ENCODE measurements at places on chromosomes 1 and 21.

DNA sequence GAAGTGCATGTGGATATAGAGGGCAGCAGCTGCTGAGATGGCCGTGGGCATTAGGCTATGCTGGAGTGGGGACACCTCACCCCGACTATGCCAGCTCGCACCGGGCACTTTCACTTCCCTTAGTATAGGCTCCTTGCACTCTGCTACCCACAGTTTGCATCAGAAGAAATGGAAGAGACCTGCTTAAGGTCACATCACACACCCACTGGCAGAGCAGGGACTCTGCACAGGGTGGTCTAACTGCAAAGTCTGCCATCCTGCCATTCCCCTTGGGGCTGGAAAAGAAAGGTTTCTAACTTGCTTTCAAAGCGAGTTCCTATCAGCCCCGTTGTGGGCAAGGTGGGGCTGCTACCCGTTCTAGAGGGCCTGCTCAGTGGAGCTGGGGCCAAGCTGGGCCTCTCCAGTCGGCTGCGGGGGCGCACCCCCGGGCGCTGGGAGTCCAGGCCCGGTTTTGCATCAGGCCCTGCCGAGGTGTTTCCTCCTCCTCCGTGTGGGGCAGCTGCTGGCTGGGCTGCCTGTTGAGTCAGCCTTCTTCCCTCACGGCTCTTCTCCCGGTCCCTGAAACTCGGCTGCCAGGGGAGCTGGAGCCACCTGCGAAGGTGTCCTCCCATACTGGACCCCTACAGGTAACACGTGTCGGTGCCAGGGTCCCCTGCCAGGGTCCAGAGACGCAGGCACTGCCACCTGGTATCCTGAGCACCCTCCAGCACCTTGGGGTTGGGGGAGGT is at the start of gene SYTL1:
TSS of gene SYTL1 (plus strand) at position 498 of the 728 bp plus-strand sequence. CDS start 3,313 bp downstream, outside the sequence.
- H3K4me1 ChIP-seq: peaks cover 24% of the 10 kb centered on the region
- peak within 1 kb of the TSS; percentile 33 for H3K4me3 ChIP-seq
- no peaks in the 10 kb centered on the region for H3K27me3 ChIP-seq
- peak; percentile 80 for DNase-seq
- H3K27ac ChIP-seq: peak within 1 kb of the TSS; percentile 48
- H3K36me3 ChIP-seq: peaks cover 2% of the 10 kb centered on the region

GRCh38 chr1:46412893-46413595 is 18.9 kb downstream of the FAAH start:
- DNase-seq: no peak
- H3K36me3 ChIP-seq: no peaks in the 10 kb centered on the region
- H3K27ac ChIP-seq: no peak overlapping the region
- no peaks in the 10 kb centered on the region for H3K27me3 ChIP-seq
- peaks cover 39% of the 10 kb centered on the region for H3K4me1 ChIP-seq

GRCh38 chr1:5865774-5866173 is 126.5 kb downstream of the NPHP4 start:
- H3K27me3 ChIP-seq: no peaks in the 10 kb centered on the region
- DNase-seq: no peak
- no peak overlapping the region for H3K27ac ChIP-seq
- no peaks in the 10 kb centered on the region for H3K4me1 ChIP-seq
- peaks cover 19% of the 10 kb centered on the region for H3K36me3 ChIP-seq

DNA sequence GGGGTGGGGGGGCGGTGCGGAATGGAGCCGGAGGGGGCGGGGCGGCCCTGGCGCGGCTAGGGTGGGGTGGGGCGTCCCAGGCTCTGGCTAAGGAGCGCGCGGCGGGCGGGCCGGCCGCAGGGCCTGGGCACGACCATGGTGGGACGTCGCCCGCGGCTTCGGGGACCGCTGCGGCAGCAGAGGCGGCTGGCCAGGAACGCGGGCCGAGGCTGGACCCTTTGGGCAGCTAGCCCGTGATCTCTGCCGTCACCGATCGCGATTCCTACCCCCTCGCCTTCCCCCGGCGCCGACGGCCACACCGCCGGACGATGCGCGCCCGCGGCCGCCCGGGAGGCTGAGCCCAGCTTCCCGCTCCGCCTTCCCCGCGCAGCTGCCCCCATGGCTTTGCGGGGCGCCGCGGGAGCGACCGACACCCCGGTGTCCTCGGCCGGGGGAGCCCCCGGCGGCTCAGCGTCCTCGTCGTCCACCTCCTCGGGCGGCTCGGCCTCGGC is at the start of gene MAP3K21:
TSS of gene MAP3K21 (plus strand) at position 74 of the 491 bp plus-strand sequence. CDS start at position 379, 305 bp downstream.
- peak; percentile 97 for DNase-seq
- peaks cover 18% of the 10 kb centered on the region for H3K4me1 ChIP-seq
- H3K36me3 ChIP-seq: no peaks in the 10 kb centered on the region
- H3K27ac ChIP-seq: no peak within 1 kb of the TSS

DNA sequence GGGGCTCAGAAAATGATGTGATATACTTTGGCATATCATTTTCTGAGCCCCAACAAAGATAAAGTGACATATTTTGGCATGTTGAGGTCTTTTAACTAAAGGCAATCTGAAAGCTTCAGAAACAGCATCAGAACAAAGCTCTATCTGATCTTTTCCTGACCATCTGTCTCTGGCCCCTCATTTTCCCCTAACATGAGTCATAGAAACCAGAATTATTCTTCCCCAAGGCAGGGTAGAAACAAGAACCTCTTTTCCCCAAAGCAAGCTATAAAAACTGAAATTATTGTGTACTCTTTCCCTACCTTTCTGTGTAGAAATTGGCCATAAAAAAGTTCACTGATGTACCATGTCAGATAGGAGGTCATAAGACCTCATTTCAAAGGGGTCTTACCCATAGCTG is 48.7 kb upstream of the PLA2G4A start:
- no peak overlapping the region for H3K4me3 ChIP-seq
- H3K27ac ChIP-seq: no peak overlapping the region
- H3K4me1 ChIP-seq: no peaks in the 10 kb centered on the region
- H3K36me3 ChIP-seq: no peaks in the 10 kb centered on the region

DNA sequence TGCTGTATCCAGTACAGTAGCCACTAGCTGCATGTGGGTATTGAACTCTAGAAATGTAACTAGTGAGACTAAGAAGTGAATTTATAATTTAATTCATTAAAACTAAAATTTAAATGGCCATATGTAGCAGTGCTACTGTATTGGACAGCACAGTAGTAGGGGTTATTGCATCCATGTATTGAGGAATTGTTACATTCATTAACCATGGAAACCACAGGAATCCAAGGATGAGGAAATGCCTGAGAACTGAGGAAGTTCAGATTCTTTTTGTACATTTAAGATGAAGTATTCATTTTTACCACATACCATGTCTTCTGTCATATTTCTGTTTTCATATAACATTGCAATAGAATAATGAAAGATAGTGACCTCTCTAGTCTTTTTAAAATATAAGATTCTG is 2.6 kb downstream of the MTF2 start:
- H3K4me1 ChIP-seq: no peaks in the 10 kb centered on the region
- no peak overlapping the region for H3K27ac ChIP-seq
- H3K27me3 ChIP-seq: no peaks in the 10 kb centered on the region
- no peak for DNase-seq

GRCh38 chr1:114026797-114027196 is 47.5 kb downstream of the OLFML3 start:
- peaks cover 13% of the 10 kb centered on the region for H3K27me3 ChIP-seq
- H3K27ac ChIP-seq: no peak overlapping the region
- H3K4me3 ChIP-seq: no peak overlapping the region
- H3K4me1 ChIP-seq: no peaks in the 10 kb centered on the region
- no peak for DNase-seq
- H3K36me3 ChIP-seq: no peaks in the 10 kb centered on the region

DNA sequence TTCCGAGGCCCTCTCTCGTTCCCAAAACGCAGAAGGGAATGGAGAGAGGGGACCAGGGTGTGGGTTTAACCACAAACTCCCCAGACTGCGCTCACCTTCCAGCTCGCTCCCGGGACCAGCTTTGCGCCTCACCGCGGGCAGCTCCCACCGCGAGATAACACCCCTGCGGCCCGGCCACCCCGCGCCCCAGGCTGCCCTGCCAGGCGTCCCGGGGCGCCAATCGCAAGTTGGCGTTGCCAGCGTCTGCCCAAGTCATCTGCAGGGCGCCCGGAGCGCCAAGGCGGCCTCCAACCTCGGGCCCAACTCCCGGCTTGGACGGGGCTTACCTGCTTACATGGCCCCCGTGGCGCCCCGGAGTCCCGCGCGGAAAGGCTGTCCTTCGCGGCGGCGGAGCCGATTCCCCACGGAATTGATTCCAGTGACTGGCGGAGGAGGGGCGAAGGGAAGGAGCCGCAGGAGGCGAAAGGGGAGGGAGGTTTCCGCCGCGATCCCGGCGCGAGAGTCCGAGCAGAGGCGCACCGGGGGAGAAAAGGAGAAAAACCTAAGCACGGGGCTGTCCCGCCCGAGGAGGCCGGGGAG is 456 bp downstream of the PTPN14 start:
- H3K27me3 ChIP-seq: peaks cover 31% of the 10 kb centered on the region
- no peak overlapping the region for H3K4me3 ChIP-seq
- H3K27ac ChIP-seq: no peak overlapping the region
- no peak for DNase-seq
- no peaks in the 10 kb centered on the region for H3K36me3 ChIP-seq
- H3K4me1 ChIP-seq: no peaks in the 10 kb centered on the region

GRCh38 chr1:87791931-87792740 is 463.5 kb downstream of the LMO4 start:
- no peak for DNase-seq
- no peaks in the 10 kb centered on the region for H3K36me3 ChIP-seq
- H3K4me3 ChIP-seq: no peak overlapping the region
- H3K27ac ChIP-seq: no peak overlapping the region

- H3K4me1 ChIP-seq: no peaks in the 10 kb centered on the region
- H3K27ac ChIP-seq: no peak overlapping the region
- no peak overlapping the region for H3K4me3 ChIP-seq
Observed at GRCh38 chr1:227707846-227708245, 27.3 kb downstream of the JMJD4 start.

- H3K27me3 ChIP-seq: peaks cover 26% of the 10 kb centered on the region
- no peaks in the 10 kb centered on the region for H3K4me1 ChIP-seq
- H3K36me3 ChIP-seq: no peaks in the 10 kb centered on the region
Observed at GRCh38 chr1:160777486-160778089, 18.4 kb upstream of the LY9 start.

- no peak overlapping the region for H3K27ac ChIP-seq
Observed at GRCh38 chr21:21039624-21040170, 41.5 kb downstream of the NCAM2 start.

- no peak for DNase-seq
- peak overlapping the region; percentile 37 for H3K4me3 ChIP-seq
- H3K36me3 ChIP-seq: peaks cover 2% of the 10 kb centered on the region
- peaks cover 41% of the 10 kb centered on the region for H3K27me3 ChIP-seq
- H3K4me1 ChIP-seq: peaks cover 17% of the 10 kb centered on the region
Observed at GRCh38 chr1:35708441-35708921, 10.2 kb downstream of the C1orf216 start.

- H3K27ac ChIP-seq: no peak overlapping the region
- H3K4me1 ChIP-seq: no peaks in the 10 kb centered on the region
- no peak for DNase-seq
- H3K27me3 ChIP-seq: no peaks in the 10 kb centered on the region
- H3K36me3 ChIP-seq: peaks cover 20% of the 10 kb centered on the region
Observed at GRCh38 chr1:213274140-213274539, 223.1 kb downstream of the RPS6KC1 start.

GRCh38 chr1:206739411-206740076 is 31.0 kb upstream of the IL19 start:
- peaks cover 6% of the 10 kb centered on the region for H3K36me3 ChIP-seq
- H3K27me3 ChIP-seq: peaks cover 22% of the 10 kb centered on the region
- no peak overlapping the region for H3K4me3 ChIP-seq
- DNase-seq: no peak

DNA sequence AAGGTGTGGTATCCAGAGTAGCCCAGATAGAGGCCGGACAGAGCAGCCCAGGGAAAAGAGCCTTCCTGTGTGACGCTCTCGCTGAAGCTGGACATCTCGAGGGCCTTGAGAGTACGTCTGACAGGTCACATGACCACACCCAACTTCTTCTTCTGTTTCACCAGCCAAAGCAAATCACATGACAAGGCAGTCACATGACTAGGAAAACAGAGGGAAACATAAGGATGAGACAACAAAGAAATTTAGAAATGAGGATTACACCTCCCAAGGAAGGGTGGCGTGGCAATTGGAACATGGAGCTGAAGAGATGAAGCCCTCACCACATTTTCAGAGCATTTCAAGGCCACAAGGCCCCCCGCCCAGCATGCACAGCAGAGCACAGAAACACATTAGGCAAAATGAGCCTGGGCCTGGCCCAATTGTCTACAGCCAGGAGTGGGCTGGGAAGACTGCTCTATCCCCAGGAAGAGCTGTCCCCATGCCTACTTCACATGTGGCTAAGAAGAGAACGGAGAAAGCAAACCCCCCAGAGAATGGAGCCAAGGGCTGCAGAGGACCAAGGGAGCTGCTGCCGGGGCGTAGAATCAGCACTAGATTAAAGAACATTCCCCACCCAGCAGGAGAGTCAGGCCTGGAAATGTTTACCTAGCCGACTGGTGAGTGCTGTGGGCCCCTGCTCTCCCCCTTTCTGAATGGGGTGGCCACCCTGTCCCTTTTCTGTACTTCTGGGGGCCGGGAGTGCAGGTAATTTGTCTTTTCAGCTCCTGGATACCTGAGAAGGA is 305.1 kb downstream of the NPHP4 start:
- no peaks in the 10 kb centered on the region for H3K36me3 ChIP-seq
- no peaks in the 10 kb centered on the region for H3K4me1 ChIP-seq
- peaks cover 33% of the 10 kb centered on the region for H3K27me3 ChIP-seq
- DNase-seq: no peak
- H3K27ac ChIP-seq: no peak overlapping the region
- no peak overlapping the region for H3K4me3 ChIP-seq

GRCh38 chr1:173507205-173507846 is 30.2 kb downstream of the PRDX6 start:
- no peak overlapping the region for H3K27ac ChIP-seq
- no peak overlapping the region for H3K4me3 ChIP-seq
- H3K36me3 ChIP-seq: no peaks in the 10 kb centered on the region
- H3K27me3 ChIP-seq: no peaks in the 10 kb centered on the region

GRCh38 chr21:41640748-41641509 is 125.9 kb downstream of the RIPK4 start:
- H3K4me3 ChIP-seq: no peak overlapping the region
- no peak overlapping the region for H3K27ac ChIP-seq
- no peak for DNase-seq
- no peaks in the 10 kb centered on the region for H3K36me3 ChIP-seq
- H3K27me3 ChIP-seq: peaks cover 20% of the 10 kb centered on the region
- H3K4me1 ChIP-seq: no peaks in the 10 kb centered on the region

DNA sequence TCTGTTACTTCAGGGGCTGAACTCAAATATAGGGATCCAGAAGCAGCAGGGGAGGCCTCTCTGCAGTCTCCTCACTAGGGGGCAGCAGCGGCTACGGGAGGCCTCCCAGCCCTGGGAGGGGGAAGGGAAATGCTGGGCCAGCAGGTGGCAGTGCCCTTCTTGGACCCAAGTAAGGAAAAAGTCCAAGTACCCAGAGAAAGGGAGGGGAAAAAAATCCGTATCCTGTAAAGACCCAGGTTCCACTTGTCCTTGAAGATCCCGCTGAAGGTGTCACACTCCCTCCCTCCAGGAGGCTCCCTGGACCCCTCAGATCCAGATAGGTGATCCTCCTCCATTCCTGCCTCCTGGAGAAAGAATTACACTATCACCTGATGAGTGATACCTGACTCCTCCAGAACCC is 14.1 kb upstream of the NUAK2 start:
- no peaks in the 10 kb centered on the region for H3K36me3 ChIP-seq
- DNase-seq: peak; percentile 86
- H3K27me3 ChIP-seq: peaks cover 62% of the 10 kb centered on the region
- H3K4me1 ChIP-seq: no peaks in the 10 kb centered on the region

GRCh38 chr1:156772728-156773497 is 5.6 kb downstream of the PRCC start:
- no peak overlapping the region for H3K4me3 ChIP-seq
- H3K27ac ChIP-seq: peak overlapping the region; percentile 58
- no peaks in the 10 kb centered on the region for H3K27me3 ChIP-seq
- peaks cover 50% of the 10 kb centered on the region for H3K36me3 ChIP-seq
- peaks cover 28% of the 10 kb centered on the region for H3K4me1 ChIP-seq

All from K562 (cell line).